ENCODE measurements at places on chromosomes 7 and 10. TPM values are rescaled to one million over a fixed set of nuclear protein-coding genes. Genes with fewer than 3 reads are reported as not detected.

GRCh38 chr7:114051871-114052331, 133.1 kb upstream of the PPP1R3A start:
- H3K27me3 ChIP-seq: no peaks in the 10 kb centered on the region
- H3K4me1 ChIP-seq: no peaks in the 10 kb centered on the region
- no peak overlapping the region for H3K4me3 ChIP-seq
- H3K36me3 ChIP-seq: no peaks in the 10 kb centered on the region

CALCR gene
- 5.4 TPM for total RNA-seq

DNA sequence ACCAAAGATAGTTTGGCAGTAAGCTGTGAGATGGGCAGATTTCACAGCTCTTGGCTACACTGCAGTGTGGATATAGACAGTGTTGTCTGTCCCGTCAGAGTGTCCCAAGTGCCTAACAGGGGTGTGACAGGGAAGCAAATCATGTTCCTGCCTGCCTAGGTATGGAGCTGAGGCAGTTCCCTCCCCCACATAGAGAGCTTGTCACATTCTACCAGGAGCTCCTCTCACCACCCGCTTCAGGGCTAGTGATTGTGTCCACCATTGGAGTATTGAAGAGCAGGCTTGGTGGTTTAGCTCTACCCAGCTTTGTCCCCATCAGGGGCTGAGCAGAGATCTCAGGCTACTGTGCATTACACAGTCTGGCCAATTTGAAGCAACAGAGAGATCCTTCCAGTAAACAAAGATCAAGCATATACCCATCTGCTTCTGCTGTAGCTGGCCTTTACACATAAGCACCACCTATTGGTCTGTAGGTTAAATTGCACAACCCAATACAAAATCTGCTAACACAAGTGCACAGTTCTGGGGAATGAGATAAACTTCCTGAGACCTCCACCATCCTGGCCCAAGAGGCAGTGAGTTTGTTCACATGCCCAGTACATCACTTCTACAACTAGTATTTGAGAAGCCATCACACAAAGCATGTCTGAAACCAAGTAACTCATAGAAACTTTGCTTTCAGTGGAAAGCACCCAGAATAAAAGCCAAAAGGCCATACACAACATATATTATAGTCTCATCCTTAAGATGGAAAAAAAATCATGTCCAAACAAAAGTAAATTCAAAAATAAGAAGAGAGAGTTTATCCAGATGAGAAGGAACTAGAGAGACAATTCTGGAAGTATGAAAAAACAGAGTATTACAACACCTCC, 67.3 kb downstream of the GLCCI1 start:
- no peak overlapping the region for H3K27ac ChIP-seq
- no peaks in the 10 kb centered on the region for H3K27me3 ChIP-seq
- no peaks in the 10 kb centered on the region for H3K36me3 ChIP-seq
- no peaks in the 10 kb centered on the region for H3K4me1 ChIP-seq
- peak; percentile 10 for DNase-seq
- H3K4me3 ChIP-seq: no peak overlapping the region

GBX1 gene
- total RNA-seq: not detected

DNA sequence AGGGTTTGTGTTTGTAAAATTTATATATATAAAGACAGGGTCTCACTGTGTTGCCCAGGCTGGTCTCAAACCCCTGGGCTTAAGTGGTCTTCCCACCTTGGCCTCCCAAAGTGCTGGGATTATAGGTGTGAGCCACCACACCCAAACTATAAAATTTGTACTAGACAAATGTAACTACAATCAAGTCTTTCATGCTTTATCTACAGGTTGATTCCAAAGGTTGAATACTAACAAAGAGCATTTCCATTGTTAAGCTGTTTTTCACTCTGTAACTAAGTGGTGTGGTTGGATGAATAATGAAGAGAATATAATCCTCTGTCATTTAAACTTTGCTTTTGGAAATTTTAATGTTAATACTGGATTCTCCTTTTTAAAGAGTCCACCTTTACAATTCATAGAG, 22.5 kb downstream of the WDR37 start:
- no peaks in the 10 kb centered on the region for H3K4me1 ChIP-seq
- H3K27ac ChIP-seq: no peak overlapping the region
- peaks cover 39% of the 10 kb centered on the region for H3K36me3 ChIP-seq
- no peaks in the 10 kb centered on the region for H3K27me3 ChIP-seq

DNA sequence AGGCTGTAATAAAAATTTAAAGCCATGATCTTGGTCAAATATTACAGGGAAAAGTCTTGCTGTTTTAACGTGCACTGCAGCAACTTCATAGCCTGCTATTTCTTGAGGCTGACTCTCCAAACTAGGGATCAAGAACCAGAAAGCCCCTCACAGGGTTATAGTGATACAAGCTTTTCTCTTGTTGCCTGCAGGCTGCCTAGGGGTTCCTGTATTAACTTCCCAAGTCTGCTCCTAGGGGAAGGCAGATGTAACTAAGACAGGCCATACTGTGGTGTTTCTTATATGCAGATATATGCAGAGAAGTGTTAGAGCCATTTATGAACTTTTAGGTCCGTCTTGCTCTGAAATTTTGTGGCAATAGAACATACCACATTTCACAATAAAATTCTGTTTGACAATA, 175.7 kb downstream of the FOXP2 start:
- H3K27me3 ChIP-seq: no peaks in the 10 kb centered on the region
- DNase-seq: no peak
- H3K27ac ChIP-seq: no peak overlapping the region
- no peaks in the 10 kb centered on the region for H3K36me3 ChIP-seq
- no peak overlapping the region for H3K4me3 ChIP-seq
- H3K4me1 ChIP-seq: no peaks in the 10 kb centered on the region

DNA sequence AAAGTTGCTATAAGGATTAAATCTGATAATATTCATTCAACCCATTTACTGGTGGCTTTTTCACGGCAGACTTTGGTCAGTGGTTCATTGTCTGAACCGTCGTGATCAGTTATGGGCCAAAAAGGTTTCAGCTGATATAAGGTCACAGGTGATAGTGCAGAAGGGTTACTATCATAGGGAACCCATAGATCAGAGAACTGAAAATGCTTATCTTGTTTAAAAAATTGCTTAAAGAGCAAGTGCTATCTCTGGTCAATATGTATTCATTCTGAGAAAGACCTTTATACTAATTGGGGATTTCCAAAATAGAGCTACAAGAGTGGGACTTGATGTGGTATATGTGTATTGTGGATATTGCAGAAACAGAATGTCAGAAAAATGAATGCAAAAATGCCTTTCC, 147.8 kb upstream of the SEMA3E start:
- no peaks in the 10 kb centered on the region for H3K27me3 ChIP-seq
- no peak overlapping the region for H3K27ac ChIP-seq

DNA sequence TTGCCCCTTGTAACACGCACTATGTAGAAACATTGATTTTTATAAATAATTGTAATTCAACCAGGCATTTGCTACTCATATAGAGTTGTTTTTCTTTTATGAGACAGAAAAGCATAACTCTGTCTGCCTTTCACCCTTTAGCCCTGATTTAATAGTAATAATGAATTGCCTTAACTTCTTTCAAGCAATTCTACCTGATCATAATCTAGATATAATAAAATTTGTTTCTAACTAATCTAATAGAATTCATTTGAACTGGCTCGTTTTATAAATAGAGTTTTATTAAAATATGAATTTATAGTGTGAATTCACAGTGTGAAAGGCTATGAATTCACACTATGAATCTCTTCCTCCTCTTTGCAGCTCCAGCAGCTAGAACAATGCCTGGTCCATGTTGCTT, 184.1 kb upstream of the PTN start:
- H3K27me3 ChIP-seq: no peaks in the 10 kb centered on the region
- no peaks in the 10 kb centered on the region for H3K36me3 ChIP-seq
- H3K27ac ChIP-seq: no peak overlapping the region

DNA sequence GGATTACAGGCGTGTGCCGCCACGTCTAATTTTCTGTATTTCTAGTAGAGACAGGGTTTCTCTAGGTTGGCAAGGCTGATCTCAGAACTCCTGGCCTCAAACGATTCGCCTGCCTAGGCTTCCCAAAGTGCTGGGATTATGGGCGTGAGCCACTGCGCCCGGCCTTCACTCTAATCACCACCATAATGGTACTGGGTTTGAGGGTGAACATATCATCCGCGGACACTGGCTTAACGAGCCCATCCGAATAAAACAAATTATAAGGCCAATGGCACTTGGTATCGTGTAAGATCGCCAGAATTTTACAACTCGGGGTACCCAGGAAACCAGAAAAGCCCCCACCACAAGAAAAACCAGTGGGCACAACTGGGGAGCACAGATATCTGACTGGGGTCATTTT, 580 bp downstream of the FAM200A start:
- H3K4me1 ChIP-seq: peaks cover 11% of the 10 kb centered on the region
- H3K36me3 ChIP-seq: peaks cover 12% of the 10 kb centered on the region

GRCh38 chr7:130901209-130901783, 167.3 kb upstream of the KLF14 start:
- DNase-seq: peak; percentile 99
- H3K4me3 ChIP-seq: peak overlapping the region; percentile 8
- H3K27ac ChIP-seq: peak overlapping the region; percentile 99
- peaks cover 94% of the 10 kb centered on the region for H3K4me1 ChIP-seq
- H3K36me3 ChIP-seq: peaks cover 36% of the 10 kb centered on the region

GRCh38 chr10:60871215-60871614, 72.8 kb downstream of the RHOBTB1 start:
- no peak overlapping the region for H3K4me3 ChIP-seq
- H3K27me3 ChIP-seq: no peaks in the 10 kb centered on the region
- no peaks in the 10 kb centered on the region for H3K4me1 ChIP-seq
- no peak overlapping the region for H3K27ac ChIP-seq
- no peaks in the 10 kb centered on the region for H3K36me3 ChIP-seq

GRCh38 chr7:3301831-3302618, 973 bp downstream of the SDK1 start:
- H3K4me1 ChIP-seq: peaks cover 10% of the 10 kb centered on the region
- peak; percentile 20 for DNase-seq
- H3K27me3 ChIP-seq: peaks cover 15% of the 10 kb centered on the region
- no peak overlapping the region for H3K27ac ChIP-seq
- peak overlapping the region; percentile 56 for H3K4me3 ChIP-seq

HYAL4 gene
- not detected for total RNA-seq

- no peaks in the 10 kb centered on the region for H3K27me3 ChIP-seq
- no peak for DNase-seq
- H3K36me3 ChIP-seq: no peaks in the 10 kb centered on the region
- no peak overlapping the region for H3K4me3 ChIP-seq
- H3K4me1 ChIP-seq: no peaks in the 10 kb centered on the region
Observed at GRCh38 chr10:56178210-56178609, 182.8 kb downstream of the ZWINT start.

DNA sequence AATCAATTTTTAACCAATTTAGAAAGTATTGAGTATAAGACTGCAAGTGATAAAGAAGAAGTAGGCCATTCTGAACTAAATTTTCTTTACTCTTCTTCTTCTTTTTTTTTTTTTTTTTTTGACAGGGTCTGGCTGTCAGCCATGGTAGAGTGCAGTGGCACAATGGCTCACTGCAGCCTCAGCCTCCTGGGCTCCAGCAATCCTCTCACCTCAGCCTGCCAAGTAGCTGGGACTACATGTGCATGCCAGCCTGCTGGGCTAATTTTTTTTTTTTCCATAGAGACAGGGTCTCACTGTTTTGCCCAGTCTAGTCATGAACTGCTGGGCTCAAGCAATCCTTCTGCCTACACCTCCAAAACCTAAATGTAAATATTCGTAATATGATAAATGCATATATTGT, 63.2 kb downstream of the DGKB start:
- H3K4me1 ChIP-seq: peaks cover 32% of the 10 kb centered on the region
- no peak overlapping the region for H3K4me3 ChIP-seq
- no peak overlapping the region for H3K27ac ChIP-seq
- DNase-seq: no peak

- H3K4me3 ChIP-seq: no peak overlapping the region
- H3K27ac ChIP-seq: no peak overlapping the region
- H3K36me3 ChIP-seq: no peaks in the 10 kb centered on the region
- peak; percentile 6 for DNase-seq
Observed at GRCh38 chr7:76020031-76020714, 25.8 kb upstream of the TMEM120A start.

DNA sequence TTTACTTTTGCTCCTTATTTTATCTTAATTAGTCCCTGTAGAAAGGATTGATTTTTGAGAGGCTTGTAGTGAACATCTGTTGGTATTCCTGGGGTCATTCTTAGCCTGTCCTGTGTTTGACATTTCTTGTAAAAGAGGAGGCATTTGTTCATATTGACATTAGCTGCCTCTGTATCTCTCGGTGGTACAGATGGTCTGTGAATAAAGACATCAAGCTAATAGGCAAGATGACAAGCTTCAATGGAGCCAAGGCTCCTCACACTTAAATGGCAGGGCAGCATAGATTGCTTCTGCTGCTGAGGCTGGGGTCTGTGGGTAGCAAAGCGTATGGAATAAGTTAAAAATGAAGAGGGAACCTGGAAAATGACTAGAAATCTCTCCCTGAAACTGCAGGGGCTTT, 687.6 kb downstream of the LRMDA start:
- H3K27me3 ChIP-seq: no peaks in the 10 kb centered on the region
- H3K36me3 ChIP-seq: no peaks in the 10 kb centered on the region
- no peak overlapping the region for H3K4me3 ChIP-seq
- H3K27ac ChIP-seq: no peak overlapping the region

GRCh38 chr7:134706468-134706867, 59.8 kb downstream of the BPGM start:
- no peak for DNase-seq
- H3K27ac ChIP-seq: no peak overlapping the region
- H3K4me1 ChIP-seq: peaks cover 25% of the 10 kb centered on the region
- H3K27me3 ChIP-seq: no peaks in the 10 kb centered on the region
- H3K4me3 ChIP-seq: no peak overlapping the region
- H3K36me3 ChIP-seq: no peaks in the 10 kb centered on the region

GRCh38 chr7:14021069-14021468, 31.6 kb upstream of the ETV1 start:
- H3K36me3 ChIP-seq: no peaks in the 10 kb centered on the region
- H3K27ac ChIP-seq: peak overlapping the region; percentile 49
- peak; percentile 79 for DNase-seq
- H3K4me1 ChIP-seq: peaks cover 11% of the 10 kb centered on the region
- no peak overlapping the region for H3K4me3 ChIP-seq

DNA sequence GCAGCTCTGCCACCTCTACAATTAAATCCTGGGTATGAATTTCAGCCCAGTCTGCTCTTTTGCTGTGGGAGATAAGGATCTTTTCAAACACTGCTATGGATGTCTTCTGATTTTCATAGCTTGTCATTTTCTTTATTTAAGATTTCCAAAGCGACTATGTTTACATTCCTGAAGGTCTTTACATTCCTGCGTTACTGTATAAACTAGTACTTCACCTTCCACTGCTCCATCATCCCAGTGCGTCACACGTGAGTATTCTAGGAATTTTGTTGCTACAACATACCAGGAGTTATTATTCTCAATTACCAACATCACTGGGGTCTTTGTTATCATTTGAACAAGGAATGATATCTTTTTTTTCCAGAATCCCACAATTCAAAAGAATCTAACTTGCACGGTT, 944.7 kb downstream of the SORCS3 start:
- no peaks in the 10 kb centered on the region for H3K27me3 ChIP-seq
- DNase-seq: peak; percentile 66
- H3K4me3 ChIP-seq: no peak overlapping the region
- no peaks in the 10 kb centered on the region for H3K4me1 ChIP-seq
- no peaks in the 10 kb centered on the region for H3K36me3 ChIP-seq
- no peak overlapping the region for H3K27ac ChIP-seq
